ENCODE measurements at places on chromosomes 7 and 10.
A peak's percentile ranks its signal among the peaks of the same experiment; 100 is the strongest.

GRCh38 chr7:8120390-8121058 is 141.4 kb downstream of the ICA1 start:
- no peak for DNase-seq

- no peak for DNase-seq
Observed at GRCh38 chr10:61763778-61764177, 101.0 kb downstream of the CABCOCO1 start.

- no peak for DNase-seq
Observed at GRCh38 chr7:28132959-28133870, 47.4 kb downstream of the JAZF1 start.

- DNase-seq, result no peak
Observed at GRCh38 chr7:6714360-6714759, 7.6 kb upstream of the ZNF12 start.

- peak; percentile 51 for DNase-seq
Observed at GRCh38 chr10:11673346-11674280, 62.2 kb upstream of the USP6NL start.

DNA sequence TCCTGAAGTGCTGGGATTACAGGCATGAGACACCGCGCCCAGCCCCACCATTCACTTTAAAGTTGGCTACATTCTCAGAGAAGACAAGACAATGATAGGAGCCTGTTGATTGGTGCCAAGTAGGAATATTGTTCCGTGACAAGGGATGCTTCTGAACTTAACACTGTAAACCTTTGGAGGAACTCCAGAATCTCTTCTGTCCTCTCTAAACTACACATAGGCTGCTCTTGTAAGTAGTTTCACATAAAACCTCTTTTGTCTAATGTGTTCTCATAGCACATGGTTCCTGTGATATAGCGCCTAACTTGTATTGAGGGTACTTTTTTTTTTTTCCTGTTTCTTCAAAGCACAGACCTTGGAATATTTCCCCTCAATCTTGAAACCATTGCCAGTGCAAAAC is 3.6 kb upstream of the COPG2 start:
- DNase-seq, result no peak

All from MV-4-11 (cell line).